NCI-H226 (cell line): ENCODE measurements at places on chromosomes 3 and 15.

- peak; percentile 17 for DNase-seq
These were observed 128.7 kb downstream of the SCAPER start for GRCh38 chr15:76776480-76776879.

DNA sequence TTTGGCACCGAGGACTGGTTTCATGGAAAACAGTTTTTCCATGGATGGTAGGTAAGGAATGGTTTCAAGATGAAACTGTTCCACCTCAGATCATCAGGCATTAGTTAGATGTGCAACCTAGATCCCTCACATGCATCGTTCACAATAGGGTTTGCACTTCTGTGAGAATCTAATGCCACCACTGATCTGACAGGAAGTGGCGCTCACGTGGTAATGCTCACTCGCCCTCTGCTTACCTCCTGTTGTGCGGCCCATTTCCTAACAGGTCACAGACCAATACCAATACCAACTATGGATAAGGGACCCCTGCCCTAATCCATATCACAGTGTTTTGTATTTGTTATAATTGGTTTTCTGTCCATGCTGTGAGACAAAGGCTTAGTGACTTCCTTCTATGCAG lies 58.9 kb downstream of the SLMAP start:
- DNase-seq: no peak

DNA sequence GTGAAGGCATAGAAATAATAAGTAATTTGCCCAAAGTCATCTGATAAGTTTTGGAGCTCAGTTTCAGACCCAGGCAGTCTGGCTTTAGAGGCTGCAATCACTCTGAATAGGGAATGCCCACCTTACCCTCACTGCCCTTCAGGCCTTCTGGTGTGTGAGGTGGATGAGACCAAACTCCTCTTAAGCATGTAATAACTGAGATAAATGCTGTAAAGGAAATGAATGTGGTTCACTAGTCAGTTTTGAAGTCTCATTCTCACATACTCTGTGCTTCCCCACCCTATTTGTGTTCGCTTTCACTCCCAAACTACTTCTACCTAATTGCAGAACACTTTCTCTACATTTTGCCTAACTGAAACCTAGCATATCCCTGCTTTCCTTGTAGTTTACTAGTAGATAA lies 144.1 kb downstream of the FILIP1L start:
- no peak for DNase-seq

DNA sequence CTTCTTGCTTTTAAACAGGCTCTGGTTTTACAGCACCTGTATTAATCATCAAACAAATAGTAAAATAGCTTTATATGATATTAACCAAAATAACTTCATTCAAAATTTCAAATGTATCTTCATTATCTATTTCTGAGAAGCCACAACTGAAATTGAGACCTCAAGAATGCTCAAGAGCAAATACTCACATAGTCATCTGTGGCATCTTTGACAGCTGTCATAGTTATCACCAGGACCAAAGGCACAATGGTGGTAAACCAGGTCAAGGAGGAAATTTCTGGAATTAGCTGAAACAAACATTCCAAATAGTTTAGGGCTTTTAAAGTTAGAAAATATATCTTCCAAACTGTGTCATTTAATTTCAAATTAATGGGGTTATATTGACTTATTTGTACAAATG lies 74.6 kb downstream of the ATP8B4 start:
- DNase-seq: no peak
